ENCODE measurements at places on chromosomes 1 and 21.

DNA sequence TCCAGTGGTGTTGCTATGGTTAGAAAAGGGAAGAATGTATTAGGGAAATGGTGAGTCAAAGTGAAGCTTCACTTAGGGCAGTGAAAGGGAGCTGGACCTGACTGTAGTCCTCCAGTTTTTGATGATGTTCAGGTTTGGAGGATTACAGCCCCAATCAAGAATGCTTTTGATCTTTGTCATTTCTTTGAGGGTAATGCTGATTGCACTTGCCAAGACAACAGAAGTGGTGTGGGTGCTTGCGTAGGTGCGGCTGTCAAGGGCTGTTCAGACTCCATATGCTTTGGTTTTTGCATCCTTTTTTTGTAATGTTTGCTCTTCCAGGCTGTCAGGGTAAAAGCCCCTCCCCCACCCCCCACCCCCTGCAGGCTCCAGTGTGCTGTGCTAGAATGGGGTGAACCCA, 38.9 kb downstream of the HHAT start:
- no peak overlapping the region for H3K4me3 ChIP-seq
- no peaks in the 10 kb centered on the region for H3K4me1 ChIP-seq
- H3K27ac ChIP-seq: no peak overlapping the region
- no peak for DNase-seq
- H3K36me3 ChIP-seq: no peaks in the 10 kb centered on the region
- no peaks in the 10 kb centered on the region for H3K27me3 ChIP-seq

- H3K36me3 ChIP-seq: no peaks in the 10 kb centered on the region
- H3K4me3 ChIP-seq: no peak overlapping the region
- no peaks in the 10 kb centered on the region for H3K4me1 ChIP-seq
- no peak overlapping the region for H3K27ac ChIP-seq
- DNase-seq: peak; percentile 7
These were observed 196.7 kb upstream of the DAB1 start for GRCh38 chr1:57620605-57621004.

- no peaks in the 10 kb centered on the region for H3K36me3 ChIP-seq
- H3K4me1 ChIP-seq: peaks cover 11% of the 10 kb centered on the region
- peak overlapping the region; percentile 63 for H3K27ac ChIP-seq
These were observed 585 bp downstream of the NEGR1 start for GRCh38 chr1:72281637-72282270.

DNA sequence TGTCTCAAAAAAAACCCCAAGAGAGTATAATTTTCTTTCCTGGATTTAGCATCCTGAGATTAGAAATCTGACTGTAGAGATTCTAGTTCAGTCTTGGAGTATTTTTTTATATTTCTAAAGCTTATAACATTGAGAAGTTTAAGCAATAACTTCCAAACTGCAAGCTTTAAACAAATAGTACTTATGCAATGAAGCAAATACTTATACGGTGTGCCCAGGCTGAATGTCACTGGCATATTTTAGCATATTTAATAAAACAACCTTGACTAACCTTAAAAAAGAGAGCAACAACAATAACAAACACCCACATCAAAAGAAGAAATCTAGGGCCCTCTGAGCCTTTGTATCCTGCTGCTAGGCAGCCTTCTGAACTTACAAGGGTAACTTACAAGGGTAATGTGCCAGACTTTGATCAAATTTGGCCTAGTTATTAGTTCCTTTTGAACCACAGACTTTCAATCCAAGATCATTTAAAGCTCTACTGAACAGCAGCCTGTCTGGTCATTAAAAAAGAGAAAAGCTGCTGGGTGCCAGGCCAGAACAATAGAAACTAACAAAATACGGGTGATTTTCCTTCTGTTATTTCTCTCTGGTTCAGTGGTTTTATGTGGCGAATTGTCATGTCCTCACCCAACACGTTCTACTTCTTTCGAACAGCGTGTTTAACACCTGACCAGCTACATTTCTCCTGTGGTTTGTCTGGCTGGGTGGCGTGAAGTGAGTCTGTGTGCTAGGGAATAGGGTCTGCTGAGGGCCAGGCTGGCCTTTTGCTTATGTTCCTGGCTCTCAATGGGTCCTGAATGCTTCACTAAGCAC, 16.2 kb downstream of the MTOR start:
- H3K4me1 ChIP-seq: no peaks in the 10 kb centered on the region
- no peak overlapping the region for H3K27ac ChIP-seq
- no peak overlapping the region for H3K4me3 ChIP-seq
- no peak for DNase-seq

All from heart right ventricle (tissue), 16 donors.